ENCODE measurements at places on chromosomes 16 and 17. TPM values are rescaled to one million over a fixed set of nuclear protein-coding genes. Genes with fewer than 3 reads are reported as not detected.

- no peak for DNase-seq
Observed at GRCh38 chr17:48375356-48375755, 54.7 kb downstream of the SKAP1 start.

- DNase-seq, result no peak
Observed at GRCh38 chr16:58815181-58815888, 81.2 kb upstream of the GOT2 start.

GRCh38 chr16:70573451-70574121 is 50.0 kb downstream of the SF3B3 start:
- DNase-seq, result no peak

DNA sequence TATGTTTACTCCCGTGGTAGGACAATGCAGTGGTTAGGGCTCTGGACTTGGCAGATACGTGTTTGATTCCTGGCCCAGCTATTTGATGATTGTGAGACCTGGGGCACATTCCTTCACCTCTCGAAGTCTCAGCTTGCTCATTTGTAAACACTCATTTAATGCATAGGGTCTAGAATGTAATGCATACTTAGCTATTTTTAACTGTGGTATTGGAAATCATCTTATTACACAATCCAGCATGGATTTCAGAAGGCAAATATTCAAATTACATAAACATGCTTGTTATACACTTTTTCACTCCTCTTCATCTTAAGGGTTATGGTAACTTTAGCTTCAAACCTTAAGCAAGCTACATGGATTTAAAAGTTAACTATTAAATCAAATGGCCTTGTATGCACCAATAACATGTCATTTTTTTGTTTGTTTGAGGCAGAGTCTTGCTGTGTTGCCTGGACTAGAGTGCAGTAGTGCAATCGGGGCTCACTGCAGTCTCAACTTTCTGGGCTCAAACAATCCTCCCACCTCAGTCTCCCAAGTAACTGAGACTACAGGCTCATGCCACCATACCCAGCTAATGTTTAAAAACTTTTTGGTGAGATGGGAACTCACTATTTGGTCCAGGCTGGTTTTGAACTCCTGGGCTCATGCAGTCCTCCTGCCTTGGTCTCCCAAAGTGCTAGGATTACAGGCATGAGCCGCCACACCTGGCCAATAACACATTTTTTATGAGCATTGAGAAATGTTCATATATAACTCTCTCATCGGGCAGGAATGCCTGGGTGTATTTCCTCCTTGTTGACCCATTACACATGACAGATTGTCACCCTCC is 52.5 kb downstream of the VAT1L start:
- DNase-seq, result no peak

- no peak for DNase-seq
Observed at GRCh38 chr17:78528541-78528940, 48.7 kb downstream of the DNAH17 start.

- peak; percentile 26 for DNase-seq
Observed at GRCh38 chr16:87076950-87077749, 240.0 kb downstream of the C16orf95 start.

GRCh38 chr16:24980077-24980793 is 34.9 kb downstream of the ARHGAP17 start:
- no peak for DNase-seq

GRCh38 chr16:11225677-11226549 is 30.1 kb downstream of the SOCS1 start:
- DNase-seq, result no peak

DNA sequence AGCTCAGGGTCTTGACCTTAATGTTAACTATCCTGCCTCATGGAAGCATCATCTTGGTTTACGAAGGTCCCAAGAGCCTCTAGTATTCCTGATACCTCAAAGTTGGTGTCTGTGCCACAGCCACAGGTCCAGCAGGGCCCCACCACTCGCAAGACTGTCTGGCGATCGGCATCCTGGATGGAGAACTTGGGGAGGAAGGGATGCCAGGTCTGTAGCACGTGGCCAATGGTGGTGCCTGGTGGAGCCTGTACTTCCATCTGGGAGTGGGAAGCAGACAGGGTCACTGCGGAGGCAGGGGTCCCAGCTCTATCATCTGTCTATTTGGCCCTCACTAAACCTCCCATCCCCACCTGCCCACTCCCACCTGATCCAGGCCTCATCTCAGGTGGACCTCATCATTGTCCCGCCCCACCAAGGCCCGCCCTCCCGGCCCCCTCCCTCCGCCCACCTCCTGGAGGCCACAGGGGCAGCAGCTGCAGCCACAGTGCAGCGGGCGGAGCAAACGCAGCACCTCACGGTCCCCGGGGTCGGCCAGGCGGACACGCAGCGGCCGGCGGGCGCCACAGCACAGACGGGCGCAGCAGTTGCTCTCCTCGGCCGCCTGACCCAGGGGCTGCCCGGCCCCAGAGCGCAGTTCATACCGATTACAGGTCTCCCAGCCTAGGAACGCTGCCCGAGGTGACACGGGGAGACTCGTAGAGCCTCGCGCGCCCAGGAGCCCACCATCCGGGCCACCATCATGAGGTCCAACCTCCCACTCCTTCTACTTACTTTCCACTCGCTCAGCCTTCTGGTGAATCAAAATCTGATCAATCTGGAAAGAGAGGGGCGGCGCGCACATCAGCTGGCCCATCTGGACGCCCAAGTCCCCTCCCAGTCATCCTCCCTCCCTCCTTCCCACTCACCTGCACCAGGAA is 1.4 kb downstream of the PLSCR3 start:
- DNase-seq, result no peak

GRCh38 chr17:6286233-6286632 is 148.7 kb downstream of the AIPL1 start:
- no peak for DNase-seq

DNA sequence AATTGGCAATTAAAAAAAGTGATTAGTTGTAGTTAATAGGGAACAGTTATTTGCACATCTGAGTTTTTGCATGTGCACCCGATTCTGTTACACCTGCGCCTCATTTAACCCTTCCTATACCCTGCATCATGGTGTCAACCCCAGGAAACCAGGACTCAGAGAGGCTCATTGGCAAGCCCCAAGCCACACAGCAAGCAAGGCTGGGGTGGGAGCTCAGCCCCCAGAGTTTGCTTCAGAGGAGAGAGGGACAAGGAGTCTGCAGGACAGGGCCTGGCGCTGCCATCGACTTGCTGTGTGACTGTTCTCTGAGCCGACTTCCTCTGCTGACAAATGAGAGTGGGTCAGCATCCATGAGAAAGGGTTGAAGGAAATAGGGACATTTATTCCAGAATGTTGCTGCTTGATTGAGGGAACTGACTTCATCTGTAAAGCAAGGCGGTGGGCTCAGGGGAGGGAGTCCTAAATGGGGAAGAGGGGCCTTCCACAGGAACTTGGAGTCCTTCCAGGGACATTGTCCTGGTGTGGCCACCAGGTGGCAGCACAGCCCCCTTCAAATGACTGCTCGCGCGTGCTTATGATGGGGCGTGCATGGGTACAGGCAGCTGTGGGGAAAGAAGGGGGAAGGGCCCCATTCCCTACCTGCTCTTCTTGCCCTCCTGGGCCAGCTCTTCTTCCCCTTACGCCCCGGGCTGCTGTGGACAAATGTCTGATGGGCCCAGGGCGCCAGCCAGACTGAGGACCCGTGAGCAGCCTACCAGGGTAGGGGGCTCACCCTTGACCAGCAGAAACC is 51.6 kb downstream of the NT5M start:
- DNase-seq, result peak; percentile 76

DNA sequence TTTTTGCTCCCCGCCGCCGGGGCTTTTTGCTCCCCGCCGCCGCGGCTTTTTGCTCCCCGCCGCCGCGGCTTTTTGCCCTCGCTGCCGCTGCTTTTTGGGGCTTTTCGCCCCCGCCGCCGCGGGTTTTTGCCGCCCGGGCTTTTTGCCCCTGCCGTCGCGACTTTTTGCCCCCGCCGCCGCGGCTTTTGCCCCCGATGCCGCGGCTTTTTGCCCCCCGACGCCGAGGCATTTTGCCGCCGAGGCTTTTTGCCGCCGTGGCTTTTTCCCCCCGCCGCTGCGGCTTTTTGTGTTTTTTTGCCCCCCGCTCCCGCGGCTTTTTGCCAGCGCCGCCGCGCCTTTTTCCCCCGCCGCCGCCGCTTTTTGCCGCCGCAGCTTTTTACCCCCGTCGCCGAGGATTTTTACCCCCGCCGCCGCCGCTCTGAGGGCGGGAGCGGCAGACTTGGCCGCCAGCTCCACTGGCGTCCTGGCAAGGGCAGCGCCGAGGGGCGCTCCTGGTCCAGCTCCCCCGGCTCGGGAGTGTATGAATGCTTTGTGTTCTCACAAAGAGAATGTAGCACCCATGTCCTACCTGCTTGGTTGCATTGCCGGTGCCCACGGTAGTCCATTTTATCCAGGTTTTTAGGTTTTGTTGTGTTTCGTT is 151.7 kb downstream of the KCNJ18 start:
- DNase-seq, result no peak

DNA sequence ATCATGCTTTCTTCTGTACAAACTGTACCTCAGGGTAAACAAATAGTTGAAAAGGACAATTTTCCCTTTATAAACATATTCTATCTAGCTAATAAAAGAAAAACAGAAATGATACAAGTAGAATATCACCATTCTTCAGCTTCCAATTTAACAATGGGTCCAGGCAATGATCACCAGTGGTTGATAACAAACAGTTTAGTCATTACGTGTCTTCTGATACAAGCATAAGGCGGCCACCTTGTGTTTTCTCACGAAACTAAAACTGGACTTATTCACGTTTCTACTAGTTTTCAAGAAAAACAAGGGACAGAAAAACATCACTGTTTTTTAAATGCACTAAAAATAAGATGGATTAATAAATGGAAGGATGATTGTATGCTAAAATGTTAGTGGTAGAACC is 58.3 kb downstream of the STH start:
- no peak for DNase-seq

GRCh38 chr17:45333702-45334092 is 16.9 kb upstream of the MAP3K14 start:
- DNase-seq, result no peak

ZNF213 gene
- 6.8 TPM for total RNA-seq

MT4 gene
- total RNA-seq, result not detected

SPATA33 gene
- 11.9 TPM for total RNA-seq

CACNG3 gene
- not detected for total RNA-seq

LDHD gene
- total RNA-seq, result not detected

ERN2 gene
- not detected for total RNA-seq

SLC52A1 gene
- total RNA-seq, result not detected

Data from natural killer cell (primary cell).